T-helper 17 cell (primary cell): ENCODE measurements at places on chromosomes 11 and 22.

DNA sequence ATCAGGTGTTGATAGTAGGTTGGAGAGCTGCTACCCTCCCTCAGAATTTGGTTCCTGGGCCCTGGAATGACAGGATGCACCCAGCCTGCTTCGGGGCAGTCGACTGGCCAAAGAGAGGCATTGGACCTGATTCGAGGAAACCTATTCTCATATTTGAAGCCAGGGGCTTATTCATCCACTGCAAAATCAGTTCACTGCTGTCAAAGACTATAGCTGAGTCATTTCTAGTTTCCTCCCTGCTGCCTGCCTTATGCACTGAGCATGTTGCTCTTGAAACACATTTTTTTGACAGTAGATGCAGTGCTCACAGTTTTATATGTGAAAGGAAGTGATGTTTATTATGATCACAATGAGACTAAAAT is 565.4 kb downstream of the ETS1 start:
- no peak for DNase-seq

DNA sequence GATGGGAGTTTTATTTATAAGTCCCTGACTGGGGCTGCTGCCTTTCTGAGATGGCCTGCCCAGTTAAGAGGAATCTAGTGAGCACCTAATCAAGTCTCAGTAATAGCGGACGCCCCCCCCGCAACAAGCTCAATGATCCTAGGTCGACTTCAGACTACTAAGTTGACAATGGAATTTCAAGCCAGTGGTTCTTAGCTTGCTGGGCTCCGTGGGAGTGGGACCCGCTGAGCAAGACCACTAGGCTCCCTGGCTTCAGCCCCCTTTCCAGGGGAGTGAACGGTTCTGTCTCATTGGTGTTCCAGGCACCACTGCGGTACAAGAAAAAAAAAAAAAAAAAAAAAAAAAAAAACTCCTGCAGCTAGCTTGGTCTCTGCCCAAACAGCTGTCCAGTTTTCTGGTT is 156.8 kb upstream of the CARD18 start:
- DNase-seq: no peak

- no peak for DNase-seq
These were observed 11.0 kb upstream of the OR56A3 start for GRCh38 chr11:5931061-5931460.

- DNase-seq: no peak
These were observed 1.6 kb downstream of the APLP2 start for GRCh38 chr11:130071211-130071712.

GRCh38 chr11:2780850-2781407 is 81.1 kb upstream of the KCNQ1OT1 start:
- no peak for DNase-seq

- DNase-seq: no peak
These were observed 134.2 kb downstream of the RBFOX2 start for GRCh38 chr22:35894464-35894878.

DNA sequence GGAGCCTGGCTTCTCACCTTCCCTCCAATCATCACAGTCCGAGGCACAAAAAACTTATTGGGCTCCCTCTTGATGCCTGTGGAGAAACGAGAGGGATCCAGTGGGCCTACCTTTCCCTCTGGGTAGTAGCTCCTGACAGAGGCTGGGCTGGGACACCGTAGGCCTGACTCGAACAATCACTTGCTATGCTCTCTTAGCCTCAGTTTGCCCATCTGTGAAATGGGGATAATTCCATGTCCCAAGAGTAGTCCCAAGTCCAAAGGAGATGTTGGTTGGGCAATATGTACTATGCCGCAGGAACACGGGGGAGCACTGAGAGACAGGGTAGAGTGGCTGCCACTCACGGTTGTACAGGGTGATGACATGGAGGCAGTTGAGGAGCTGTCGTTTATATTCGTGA is 7.6 kb upstream of the RASGRP2 start:
- DNase-seq: no peak

GRCh38 chr11:36193290-36193619 is 96.0 kb downstream of the COMMD9 start:
- DNase-seq: no peak
